ENCODE measurements at places on chromosomes 4 and X. TPM values are rescaled to one million over a fixed set of nuclear protein-coding genes. Genes with fewer than 3 reads are reported as not detected.

Gene RNF128
- 1.0 TPM for total RNA-seq

- DNase-seq, result peak; percentile 59
Measured at GRCh38 chrX:71178908-71179307, 34.3 kb downstream of the NLGN3 start.

DNA sequence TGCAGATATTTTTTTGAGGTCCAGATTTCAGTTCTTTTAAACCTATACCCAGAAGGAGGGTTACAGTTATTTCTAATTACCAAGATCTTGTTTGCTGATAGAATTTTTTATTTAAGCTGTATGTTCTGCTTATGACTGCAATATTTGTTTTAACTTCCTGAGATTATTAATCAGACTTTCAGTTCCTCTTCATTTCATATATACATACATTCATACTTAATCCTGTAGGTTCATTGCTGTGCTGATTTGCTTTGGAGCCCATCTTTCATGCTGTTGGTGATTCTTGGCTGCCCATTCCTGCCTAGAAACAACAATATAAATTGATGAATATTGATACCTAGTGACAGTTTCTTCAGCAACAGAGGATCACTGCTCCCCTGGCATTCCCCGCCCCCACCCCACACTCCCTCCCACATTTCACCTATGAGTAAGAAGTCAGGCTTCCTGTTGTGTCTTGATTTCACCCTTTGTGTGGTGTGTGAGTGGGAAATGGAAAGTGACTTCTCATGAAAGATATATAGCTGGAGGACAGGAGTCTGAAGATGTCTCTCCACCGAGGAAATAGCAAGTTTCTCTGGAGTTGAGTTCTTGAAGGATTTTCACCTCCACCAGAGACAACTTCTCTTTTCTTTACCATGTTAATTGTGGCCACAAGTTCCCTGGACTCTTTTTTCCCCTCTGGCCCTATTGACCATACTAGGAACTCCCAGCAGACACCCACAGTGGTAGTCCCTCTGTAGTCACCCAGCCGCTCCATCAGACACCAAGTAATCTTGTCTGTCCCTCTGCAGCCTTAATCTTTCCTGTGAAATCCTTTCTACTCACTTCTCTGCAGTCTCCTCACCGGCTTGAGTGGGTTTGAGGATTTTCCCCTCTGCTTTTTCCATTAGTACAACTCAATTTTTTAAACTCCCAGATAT is 118.4 kb downstream of the ASB9 start:
- peak; percentile 8 for DNase-seq

- DNase-seq, result no peak
Measured at GRCh38 chr4:108954880-108955279, 192.0 kb upstream of the ETNPPL start.

Gene CXCL11
- not detected for total RNA-seq

Gene CXCL13
- total RNA-seq, result not detected

Gene MAB21L2
- total RNA-seq, result not detected

Gene RPS6KA6
- 6.7 TPM for total RNA-seq

GRCh38 chr4:138507522-138507921 is 265.4 kb upstream of the SLC7A11 start:
- DNase-seq, result no peak

DNA sequence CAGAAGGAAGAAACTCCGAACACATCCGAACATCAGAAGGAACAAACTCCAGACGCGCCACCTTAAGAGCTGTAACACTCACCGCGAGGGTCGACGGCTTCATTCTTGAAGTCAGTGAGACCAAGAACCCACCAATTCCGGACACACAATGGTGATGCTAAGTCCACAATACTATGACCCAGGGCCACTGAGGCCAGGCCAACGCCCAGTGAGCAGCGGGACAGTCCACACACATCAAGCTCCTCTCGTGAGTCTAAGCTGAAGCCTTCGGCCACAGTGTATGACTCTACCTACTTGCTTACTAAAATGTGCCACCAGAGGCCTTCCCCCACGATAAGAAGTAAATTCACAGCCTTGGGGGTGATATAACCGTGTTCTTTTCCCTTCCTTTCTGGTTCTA is 10.2 kb upstream of the CDKN2AIP start:
- no peak for DNase-seq

Gene TCEAL6
- not detected for total RNA-seq

DNA sequence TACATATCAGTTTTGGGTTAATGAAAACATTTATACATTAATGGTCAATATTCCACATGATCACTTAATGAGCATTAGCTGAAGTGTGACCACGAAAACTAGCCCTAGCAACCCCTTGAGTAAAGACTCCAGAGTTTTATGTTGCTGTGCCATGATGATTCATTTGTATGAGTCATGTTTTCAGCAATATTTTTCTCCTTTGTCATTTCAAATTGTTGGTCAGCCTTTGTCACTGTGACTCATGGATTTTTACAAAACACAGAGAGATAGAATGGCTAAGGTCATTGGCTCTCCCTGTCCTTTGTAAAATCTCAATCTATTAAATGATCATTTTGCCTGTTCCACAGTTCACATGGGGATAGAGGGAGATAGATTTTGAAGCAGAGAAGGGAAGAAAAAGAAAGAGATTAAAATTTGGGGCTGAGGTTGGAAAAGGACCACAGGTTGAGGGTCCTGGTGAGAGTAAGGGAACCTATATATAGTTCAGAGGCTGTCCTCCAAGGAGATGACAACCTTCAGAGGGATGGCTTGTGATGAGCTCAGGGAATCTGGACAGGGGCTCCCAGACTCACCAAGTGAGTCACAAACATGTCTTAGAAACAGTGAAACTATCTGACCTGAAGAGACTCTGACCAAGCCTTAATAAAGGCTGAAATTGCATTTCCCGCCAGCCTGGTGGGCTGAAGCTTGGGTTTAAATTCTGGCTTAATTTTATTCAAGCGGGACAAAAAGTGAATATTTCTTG is 25.6 kb downstream of the NR0B1 start:
- no peak for DNase-seq

Gene SUPT20HL2
- not detected for total RNA-seq

- DNase-seq, result peak; percentile 58
Measured at GRCh38 chr4:164779811-164780216, 25.9 kb downstream of the SMIM31 start.

Gene CC2D2A
- total RNA-seq, result 12.9 TPM

DNA sequence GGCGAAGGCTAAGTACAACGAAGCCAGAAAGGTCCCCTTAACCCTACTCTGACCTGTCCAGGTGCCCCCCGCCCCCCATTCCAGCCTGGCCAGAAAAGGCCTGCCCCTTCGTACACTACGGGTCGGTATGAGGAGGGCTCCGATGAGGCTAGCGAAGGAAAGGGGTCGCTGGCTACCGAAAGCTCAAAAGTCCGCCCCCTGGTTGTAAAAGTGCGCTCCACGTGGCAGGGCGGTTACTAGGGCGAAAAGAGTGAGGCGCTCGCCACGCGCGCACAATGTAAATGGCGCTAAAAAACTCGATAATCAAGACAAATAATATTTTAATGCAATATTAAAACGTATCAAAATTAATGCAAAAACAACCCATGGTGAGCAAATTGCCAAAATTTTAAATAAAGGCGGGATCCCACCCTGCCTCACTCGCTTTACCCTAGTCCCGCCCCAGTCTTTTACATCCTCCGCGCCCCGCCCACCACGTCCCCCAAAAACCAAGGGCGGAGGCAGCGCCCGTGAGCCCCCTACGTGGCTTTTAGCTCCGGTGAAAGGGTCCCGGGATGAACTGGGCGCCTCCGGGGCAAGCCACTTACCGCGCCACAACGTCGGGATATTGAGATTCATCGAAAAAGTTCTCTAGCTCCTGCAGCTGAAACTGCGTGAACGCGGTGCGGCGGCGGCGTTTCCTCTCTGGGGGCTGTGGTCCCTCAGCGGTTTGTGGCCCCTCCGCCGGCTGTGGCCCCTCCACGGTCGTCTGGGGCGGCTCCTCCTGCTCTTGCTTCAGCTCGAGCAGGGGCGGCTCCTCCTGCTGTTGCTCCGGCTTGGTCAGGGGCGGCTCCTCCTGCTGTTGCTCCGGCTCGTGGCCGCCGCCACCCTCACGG is 929 bp downstream of the ESX1 start:
- DNase-seq, result peak; percentile 77

Measured in H7 (cell line).